ENCODE measurements at places on chromosomes 4 and X.

DNA sequence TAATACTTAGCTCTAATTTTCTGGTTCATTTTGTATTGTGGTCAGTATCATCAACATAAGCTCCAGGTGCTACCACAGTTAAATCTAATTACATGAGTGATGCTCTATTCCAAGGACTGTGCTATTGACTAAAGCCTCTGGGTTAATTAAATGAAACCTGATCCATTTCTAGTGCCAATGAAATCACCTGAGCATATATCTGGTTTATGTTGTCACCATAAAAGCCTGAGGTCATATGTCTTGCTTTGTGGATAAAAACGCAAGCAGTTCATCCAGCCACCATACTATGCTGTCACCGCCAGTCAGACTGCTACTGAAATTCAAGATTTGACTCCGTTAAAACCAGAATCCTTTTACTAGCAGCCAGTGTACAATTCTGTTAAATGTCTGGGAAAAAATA, 64.2 kb upstream of the ZNF518B start:
- no peak for DNase-seq

- no peak for DNase-seq
Measured at GRCh38 chrX:119073200-119073905, 560 bp downstream of the CT47C1 start.

GRCh38 chr4:21113496-21114223, 413.4 kb downstream of the PACRGL start:
- DNase-seq: no peak

DNA sequence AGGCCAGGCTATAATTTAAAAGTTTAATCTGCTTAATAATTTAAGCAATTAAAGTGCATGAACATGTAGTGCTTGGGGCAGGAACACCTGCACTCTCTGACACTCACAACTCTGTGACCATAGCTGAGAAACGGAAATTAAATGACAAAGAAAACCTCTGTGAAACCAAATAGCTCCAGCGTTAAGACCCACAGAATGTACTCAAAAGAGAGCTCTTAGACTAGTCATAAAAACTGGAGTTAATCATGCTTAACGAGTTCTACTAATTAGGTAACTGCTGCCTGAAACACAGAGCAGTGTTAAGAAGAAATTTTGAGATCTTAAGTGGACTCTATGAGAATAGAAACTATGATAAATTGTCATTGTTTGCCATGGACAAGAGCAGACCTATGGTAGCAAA, 174.4 kb upstream of the SPIN4 start:
- DNase-seq: no peak

DNA sequence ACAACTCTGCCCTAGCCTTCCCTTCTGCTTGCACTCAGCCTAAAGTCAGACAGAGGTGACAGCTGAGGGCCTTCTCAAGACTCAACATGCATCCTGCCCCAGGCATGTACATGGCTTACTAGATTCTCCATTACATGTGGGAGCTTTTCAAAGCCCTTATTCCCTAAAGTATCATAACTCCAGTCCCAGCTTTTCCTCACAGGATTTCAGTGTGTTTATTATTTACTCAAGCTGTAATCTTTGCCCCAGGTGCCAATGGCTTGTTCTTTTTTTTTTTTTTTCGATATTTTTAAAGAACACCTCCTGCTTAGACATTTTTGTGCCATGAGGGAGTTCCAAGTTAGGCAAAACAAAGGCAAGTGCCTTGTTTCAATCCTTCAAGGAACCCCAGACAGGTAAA, 154.0 kb upstream of the RADX start:
- no peak for DNase-seq

DNA sequence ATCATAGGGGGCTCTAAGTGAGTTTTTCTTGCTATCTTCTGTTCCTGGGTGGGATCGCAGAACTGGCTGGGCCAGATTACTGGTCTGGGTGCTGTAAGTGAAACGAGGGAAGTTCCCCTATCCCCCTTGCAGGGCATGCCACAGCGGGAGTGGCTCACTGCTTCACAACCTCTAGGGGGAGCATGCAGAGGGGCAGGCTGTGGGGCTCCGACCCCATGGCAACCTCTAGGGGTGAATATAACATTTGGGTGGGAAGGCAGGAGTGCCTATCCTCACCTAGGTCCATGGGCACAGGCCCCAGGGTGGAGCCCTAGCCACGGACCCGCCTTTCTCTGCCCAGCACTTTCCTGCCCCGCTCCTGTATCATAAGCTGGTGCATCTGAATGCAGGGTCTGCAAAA, 1.7 kb upstream of the RRAGB start:
- DNase-seq: no peak

DNA sequence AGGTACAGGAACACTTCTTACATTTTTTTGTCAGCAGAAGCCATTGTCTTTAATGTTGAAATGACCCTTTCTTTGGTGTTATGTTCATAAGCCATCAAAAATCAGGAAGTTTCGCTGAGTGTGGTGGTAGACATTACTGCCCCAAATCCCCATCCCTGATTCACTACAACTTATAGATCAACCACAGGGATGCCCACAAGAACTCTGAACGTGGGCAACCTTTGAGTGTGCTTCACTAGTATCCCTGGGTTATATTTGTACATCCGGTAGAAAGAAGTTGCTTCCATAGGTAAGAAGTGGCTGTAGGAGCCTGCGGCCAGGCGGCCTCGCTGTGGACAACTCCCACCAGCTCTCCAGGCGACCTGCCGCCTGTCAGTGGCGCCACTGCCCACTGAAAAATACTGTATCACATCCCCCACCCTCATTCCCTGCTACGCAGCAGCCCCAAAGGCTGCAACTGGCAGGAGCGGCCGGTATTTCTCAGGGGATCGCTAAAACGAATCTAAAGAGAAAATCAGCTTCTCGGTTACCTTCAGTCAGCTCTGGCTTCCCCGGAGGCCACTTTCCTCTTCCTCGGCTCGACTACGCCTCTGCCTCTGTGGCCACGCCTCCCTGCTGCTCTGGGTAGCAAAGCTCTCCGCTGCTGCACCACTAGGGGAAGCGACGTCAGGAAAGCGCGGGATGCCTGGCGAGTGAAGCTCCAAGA, 13.9 kb upstream of the ETDC start:
- DNase-seq: peak; percentile 39

DNA sequence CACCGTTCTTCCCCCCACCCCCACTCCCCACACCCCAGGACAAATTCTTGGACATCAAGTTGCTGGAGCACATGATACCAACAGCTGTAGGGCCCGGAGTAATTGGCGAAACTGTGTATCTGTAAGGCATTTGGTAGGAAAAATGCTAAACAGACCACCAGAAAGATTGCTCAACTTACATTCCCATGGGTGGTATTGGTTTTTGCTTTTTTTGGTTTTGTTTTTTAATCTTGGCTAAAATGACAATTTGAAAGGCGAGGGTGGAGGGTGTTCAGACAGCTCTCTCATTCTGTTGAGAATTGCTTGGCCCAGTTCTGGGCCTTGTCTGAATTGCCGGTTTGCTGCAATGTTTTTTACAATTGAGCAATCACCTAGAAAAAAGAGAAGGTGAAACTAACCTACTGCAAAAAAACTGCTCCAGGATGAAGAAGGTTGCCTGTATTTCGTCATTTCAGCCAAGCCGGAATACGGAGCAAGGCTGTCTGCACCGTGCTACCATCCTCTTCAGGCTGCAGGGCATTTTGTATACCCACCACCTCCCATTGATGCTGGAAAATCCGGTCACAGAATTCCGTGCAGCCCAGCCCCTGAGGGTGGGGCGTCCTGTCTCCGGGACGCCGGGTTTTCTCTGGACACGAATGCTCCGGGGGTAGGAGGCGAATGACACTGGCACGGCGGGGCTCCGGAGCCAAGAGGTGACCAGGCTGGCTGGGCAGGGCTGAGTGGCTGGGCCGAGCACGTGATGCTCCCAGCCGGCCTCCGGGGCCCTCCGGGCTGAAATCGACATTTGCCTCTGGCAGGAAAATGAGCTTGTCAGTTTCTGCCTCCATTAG, at the start of gene CLCN4:
Gene CLCN4, plus strand, starts transcription at position 777 of the 833 bp plus-strand sequence. CDS start 28,058 bp downstream, outside the sequence.
- no peak for DNase-seq

DNA sequence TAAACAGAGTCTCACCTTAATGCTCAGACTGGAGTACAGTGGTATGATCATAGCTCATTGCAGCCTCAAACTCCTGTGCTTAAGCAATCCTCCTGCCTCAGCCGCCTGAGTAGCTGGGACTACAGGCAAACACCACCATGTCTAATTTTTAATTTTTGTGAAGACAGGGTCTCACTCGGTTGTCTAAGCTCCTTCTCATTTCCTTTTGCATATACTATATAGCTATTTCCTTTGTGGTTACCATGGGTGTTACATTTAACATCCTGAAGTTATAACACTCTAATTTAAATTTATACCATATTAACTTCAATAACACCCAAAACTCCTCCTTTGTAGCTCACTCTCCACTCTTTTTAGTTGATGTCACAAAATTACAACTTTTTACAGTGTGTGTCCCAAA, 114.3 kb downstream of the DCK start:
- DNase-seq: no peak

DNA sequence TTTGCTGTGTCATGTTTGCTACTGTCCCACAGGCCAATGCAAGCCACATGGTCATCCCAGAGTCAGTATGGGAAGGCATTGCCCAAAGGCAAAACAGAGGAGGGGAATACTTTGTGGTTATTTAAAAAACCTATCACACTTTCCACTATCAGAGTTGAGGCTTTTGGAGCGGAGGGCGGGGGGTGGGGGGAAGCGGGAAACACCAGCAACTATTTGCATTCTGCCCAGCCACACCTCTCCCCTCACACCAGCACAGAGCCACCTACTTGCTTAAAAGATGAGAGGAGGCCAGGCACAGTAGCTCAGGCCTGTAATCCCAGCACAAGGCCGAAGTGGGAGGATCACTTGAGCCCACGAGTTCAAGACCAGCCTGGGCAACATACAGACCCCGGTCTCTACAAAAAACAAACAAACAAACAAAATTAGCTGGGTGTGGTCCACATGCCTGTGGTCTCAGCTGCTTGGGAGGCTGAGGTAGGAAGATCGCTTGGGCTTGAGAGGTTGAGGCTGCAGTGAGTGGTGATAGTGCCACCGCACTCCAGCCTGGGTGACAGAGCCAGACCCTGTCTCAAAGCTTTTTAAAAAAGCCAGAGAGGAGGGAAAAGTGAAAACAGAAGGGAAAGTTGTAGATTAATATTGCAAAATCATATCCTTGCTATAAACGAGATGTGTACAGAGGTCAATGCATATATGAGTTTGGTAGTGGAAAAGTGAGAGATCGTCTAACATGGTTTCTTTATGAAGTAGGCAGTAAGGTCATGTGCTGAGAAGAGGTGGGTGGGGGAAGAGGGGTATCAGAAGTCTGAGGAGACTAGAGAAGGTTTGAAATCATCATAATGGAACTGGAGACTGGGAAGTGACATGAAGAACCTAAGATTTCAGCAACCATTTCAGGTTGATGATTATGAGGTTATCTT, 1.9 kb upstream of the CHST7 start:
- DNase-seq: no peak

DNA sequence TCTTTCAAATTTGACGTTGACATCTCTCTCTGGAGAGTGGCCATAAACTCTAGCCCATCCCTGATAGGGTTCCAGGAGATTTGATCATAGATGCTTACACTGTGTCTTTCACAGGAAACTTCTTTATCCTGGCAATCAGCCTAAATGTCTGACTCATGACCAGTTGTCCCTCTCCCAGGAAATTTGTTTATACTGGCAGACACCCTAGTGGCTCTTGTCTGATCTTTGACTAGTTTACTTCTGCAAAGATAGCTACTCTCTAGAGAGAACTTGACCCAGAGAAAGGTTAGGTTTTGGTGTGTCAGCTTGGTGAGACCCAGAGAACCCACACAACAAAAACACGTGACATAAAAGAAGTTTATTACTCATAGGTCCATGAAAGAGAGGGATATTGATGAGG, 509.8 kb downstream of the CENPC start:
- no peak for DNase-seq

DNA sequence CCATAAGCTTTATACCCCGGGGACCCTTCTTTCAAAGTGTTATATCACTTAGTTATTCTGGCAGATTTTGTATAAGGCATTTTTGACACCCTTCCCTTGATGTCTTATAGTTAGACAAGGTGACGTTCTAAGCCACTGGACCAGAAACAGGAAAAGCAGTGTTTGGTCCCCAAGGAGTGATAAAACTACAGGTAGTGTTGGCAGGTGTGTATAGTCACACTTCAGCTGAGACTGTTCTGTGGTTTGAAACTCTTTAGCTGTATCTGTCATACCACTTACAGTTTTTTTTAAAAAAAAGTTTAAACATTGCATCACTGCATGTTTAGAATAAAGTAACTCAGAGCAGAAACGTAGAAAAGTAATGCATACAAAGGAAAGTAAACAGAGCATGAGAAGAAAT, 48.5 kb downstream of the TLL1 start:
- DNase-seq: no peak

DNA sequence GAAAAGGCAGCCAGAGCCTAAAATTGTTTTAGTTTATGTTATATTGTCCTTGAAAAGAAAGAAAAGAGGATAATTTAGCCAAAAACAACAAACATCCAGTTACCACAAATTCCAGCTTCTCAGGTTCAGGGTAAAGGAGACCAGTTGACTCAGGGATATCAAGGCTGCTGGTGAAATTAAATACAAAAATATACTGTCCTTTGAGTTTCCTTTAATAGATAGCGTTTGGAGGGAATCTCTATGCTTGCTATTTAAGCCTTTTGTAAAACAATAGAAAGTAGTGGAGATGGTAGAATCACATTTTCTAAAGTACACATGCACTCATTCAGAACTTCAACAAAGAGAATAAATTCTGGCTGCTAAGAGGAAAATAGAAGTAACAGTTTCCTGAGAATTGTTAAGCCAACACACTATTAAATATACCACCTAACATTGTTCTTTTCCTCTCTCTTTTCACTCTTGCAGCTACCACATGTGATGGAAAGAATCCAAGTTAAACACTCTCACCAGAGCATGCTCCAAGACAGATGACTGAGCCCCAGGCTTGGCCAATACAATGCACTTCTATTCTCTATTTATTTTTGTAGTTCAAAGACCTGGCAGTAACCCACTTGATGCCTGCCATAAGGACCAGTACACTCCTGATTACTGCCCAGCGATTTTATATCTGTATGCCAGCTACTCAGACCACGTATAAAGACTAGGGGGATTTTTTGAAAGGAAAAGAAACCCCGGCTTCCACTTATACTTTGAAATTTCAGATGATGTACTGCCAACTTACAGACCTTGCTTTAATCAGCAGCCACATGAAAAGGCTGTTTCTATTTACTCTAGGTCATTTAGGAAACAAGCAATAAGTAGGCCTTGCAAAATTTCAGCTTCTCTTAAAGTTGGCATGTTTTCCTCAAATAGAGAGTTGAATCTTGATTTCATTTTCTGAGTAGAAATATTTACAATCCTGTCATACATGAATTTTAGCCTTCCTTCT, 756.9 kb downstream of the FAT4 start:
- peak; percentile 78 for DNase-seq

DNA sequence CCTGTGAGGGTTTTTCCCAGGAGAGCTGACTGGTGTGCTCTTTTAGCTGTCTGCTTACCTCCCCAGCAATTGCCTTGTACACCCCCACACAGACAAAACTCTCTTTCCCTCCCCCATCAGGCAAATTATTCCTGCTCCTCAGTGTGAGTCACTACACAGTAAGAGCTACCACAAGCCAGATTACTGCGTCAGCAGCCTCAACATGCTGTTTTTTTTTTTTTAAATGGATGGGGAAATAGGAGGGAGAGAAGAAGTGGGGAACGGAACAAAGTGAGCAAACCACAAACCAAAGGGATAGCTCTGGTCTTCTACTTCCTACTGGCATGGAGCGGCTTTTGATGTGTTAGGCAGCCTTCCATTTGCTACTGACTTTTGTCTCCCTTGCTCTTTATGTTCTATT, 107.5 kb upstream of the ACSL4 start:
- peak; percentile 95 for DNase-seq

All from IMR-90 (cell line).